ENCODE measurements at places on chromosomes 6 and 20.

GRCh38 chr20:10316582-10316981, 98.0 kb downstream of the SNAP25 start:
- DNase-seq: no peak

GRCh38 chr6:97136626-97137358, 146.2 kb downstream of the MMS22L start:
- DNase-seq: no peak

- no peak for DNase-seq
Measured at GRCh38 chr6:113697632-113698410, 159.3 kb upstream of the MARCKS start.

GRCh38 chr6:36631326-36632011, 37.3 kb downstream of the SRSF3 start:
- no peak for DNase-seq

- no peak for DNase-seq
Measured at GRCh38 chr6:81755551-81755950, 3.1 kb upstream of the TENT5A start.

DNA sequence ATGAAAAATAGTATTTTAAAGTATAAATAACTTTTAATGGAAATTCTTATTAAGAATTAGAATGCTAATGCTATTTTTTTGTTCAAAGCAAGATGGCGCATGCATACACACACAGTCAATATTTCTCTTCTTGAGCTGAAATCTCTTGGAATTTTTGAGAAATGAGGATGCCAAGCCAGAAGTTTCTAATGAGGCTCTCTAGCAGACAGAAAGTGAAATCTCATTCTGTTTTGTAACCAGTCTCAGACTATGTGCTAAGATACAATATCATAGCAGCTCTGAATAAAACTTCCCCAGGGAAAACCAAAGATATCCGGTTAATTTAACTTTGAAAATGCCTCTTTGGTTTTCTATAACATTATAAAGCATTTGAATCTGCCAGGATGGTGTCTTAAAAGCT, 97.2 kb upstream of the HDAC2 start:
- DNase-seq: no peak

- DNase-seq: no peak
Measured at GRCh38 chr6:118683881-118684872, 32.8 kb upstream of the CEP85L start.

DNA sequence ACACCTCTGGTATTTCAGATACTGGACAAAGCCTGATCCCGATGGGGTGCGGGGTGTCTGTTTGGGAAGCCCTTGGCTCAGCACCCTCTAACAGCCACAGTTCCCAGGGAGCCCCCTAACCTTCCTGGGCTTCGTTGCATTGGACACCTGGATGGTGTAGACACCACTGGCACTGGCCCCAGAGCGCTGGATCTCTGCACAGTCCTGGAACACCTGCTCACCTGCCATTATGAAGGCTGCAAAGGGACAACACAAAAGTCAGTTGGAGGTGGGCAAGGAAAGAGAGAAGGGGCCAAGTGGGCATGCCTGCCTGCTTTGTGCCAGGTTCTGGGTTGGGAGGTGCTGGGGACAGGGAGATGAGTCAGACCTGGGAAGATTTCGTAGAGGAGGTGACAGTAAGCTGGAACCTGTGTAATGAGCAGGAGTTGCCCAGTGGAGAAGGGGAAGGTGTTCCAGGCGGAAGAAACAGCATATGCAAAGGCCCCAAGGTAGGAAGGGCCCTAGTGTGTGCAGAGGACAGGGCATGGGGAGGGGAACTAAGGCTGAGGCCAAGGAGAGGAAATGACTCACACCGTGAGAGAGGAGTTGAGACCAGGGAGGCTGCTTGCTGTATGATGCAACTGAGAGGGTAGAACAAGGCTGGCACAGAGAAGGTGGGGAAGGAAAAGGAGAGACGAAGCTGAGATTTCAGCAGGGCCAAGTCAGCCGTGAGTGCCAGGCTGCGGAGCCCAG, 34.9 kb downstream of the ANGPT4 start:
- no peak for DNase-seq

DNA sequence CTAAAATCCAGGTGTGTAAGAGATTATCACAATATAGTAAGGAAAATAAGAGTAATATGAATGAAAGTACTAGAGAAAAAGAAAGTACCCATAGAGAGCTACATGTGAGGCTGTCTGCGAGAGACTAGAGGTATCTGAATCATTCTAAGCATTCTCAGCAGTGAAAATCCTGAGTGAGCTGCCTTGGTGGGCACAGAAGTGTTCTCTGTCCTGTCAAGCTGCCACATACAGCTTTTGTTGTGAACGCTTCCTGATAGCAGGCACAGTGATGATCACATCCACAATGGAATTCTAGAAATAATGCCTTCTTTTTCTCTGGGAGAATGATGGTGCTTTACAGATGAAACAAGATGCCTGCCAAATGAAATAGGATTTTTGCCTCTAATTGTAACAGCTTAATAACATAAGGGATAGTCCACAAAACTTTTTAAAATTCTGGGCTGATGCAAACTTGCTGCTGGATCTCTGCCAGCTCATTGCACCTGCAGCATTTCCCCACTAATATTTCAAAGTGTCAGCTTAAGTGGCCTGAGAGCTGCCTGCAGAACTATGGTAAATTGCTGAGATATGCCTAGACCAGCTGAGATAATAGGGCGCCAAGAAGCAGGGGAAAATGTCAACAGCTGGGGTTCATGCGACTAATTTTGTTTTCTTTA, 620.5 kb downstream of the DOK5 start:
- no peak for DNase-seq

GRCh38 chr6:88895911-88896310, 67.5 kb downstream of the RNGTT start:
- DNase-seq: no peak

DNA sequence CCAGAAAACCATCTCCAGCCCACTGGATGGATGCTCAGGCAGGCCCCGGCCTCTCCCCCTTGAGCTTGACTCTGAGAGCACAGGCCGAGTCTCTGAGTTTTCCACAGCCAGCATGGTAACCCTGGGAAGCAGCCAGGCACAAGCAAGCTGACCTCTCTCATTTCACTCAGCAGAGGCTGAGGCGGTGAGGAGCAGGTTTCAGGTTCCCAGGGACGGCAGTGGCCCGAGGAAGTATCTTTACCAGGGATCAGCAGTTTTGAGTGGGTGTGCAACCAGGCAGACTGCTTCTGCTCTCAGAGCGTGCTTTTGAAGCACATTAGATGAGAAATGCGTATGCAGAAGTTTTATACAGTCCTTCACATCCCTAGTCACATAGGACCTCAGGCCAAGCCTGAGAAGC, 12.6 kb downstream of the HCK start:
- no peak for DNase-seq

DNA sequence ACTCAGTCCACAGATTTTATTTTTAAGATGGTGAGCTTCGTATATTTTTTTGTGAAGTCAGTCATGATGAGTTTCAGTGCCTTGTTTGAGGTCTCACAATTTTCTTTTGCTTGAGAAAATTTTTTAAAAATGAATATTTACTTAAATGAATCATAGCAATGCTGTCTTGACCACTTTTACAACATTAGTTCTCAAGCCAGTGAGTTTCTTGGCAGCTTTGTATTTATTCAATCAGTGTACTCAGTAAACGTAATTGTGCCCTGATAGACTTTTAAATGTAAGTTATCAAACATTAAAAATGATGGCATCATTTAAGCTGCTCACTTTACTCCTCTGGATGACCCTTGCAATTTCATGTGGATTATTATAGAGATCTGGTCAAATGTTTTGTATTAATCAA, 261.4 kb downstream of the KHDC1L start:
- no peak for DNase-seq

- DNase-seq: no peak
Measured at GRCh38 chr6:130482645-130483390, 117.0 kb downstream of the TMEM200A start.

DNA sequence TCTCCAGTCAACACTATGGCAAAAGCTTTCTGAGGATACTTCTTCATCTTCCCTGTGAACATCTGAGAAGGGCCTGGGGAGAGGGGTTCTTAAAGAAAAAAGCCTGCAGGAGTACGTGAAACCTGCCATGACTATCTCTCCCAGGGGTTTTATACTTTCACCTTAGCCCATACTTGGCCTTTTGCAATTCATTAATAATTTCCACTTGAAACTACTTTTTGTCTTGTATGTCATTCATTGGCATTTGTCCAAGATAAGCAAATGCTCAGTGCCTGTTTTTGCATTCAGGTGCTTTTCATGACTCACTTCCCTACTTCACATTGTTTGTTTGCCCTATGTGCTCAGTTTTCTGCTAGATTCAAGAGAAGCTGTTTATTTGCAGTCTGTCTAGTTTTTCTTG, 580.3 kb upstream of the GJE1 start:
- no peak for DNase-seq

GRCh38 chr20:14337400-14338171, at the start of gene FLRT3:
Gene FLRT3, minus strand, starts transcription at chr20:14337612. Its CDS starts 10,106 bp downstream, at chr20:14327506.
- DNase-seq: no peak

DNA sequence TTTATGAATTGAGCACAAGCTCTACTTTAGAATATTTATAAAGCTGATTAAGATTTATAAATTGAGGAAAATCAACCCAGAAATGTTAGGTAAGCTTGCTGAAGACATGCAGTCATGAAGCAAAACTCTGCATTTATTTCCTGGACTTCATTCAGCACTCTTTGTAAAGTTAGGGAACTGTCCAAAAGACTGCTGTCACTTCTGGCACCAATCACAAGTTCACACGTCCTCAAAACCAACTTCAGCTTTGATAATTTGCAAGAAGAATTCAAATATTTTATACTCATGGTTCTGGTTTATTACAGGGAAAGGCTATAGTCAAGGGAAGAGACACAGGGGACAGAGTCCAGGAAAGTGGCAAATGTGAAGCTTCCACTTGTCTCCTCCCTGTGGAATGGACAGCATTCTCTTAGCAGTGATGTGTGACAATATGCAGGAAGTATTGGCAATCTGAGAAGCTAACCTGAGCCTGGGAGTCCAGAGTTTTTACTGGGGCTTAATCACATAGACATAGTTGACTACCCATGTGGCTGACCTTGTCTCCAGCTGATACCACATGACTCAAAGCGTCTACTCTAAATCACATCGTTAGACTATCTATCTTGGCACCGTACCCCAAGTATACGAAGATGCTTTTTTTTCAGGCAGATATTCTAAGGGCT, 85.4 kb downstream of the PPP1R14C start:
- no peak for DNase-seq

DNA sequence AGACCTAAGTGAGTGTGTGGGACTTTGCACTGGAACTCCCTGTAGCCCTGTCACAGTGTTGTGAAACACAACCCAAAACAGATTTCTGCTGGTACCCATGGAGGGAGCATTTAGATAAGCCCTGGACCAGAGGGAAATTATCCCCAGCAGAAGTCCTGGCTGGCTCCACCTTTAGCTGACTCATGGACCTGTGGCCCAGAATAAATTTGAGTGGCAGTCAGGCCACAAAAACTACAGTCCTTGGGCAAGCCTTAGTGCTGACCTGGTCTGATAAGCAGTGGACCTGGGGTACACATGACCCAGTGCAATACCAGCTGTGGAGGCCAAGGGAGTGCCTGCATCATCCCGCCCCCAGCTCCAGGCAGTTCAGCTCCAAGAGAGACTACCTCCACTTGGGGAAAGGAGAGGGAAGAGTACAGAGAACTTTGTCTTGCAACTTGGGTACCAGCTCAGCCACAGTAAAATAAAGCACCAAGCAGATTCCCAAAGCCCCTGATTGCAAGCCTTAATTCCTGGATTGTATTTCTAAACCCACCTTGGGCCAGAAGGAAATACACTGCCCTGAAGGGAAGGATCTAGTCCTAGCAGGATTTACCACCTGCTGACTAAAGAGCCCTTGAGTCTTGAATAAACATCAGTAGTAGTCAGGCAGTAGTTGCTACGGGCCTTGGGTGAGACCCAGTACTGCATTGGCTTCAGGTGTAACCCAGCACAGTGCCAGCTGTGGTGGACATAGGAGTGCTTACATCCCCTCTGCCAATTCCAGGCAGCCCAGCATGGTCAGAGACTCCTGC, 140.4 kb upstream of the COL21A1 start:
- DNase-seq: no peak

DNA sequence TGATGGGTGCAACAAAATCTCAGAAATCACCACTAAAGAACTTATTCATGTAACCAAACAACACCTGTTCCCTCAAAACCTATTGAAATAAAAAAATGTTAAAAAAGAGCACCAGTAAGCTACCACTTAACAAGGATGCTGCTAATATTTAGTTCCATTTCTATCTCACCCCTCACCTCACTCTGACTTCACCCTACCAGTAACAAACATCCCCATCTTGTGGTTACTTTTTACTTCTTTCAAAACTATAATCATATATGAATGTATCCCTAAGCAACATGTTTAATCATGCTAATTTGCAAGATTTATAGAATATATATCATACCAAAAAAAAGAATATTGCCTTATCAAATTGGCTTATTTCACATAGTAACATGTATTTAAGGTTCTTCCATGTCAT, 27.4 kb upstream of the SLC24A3 start:
- no peak for DNase-seq

GRCh38 chr6:97462031-97462430, 179.0 kb upstream of the MMS22L start:
- no peak for DNase-seq

DNA sequence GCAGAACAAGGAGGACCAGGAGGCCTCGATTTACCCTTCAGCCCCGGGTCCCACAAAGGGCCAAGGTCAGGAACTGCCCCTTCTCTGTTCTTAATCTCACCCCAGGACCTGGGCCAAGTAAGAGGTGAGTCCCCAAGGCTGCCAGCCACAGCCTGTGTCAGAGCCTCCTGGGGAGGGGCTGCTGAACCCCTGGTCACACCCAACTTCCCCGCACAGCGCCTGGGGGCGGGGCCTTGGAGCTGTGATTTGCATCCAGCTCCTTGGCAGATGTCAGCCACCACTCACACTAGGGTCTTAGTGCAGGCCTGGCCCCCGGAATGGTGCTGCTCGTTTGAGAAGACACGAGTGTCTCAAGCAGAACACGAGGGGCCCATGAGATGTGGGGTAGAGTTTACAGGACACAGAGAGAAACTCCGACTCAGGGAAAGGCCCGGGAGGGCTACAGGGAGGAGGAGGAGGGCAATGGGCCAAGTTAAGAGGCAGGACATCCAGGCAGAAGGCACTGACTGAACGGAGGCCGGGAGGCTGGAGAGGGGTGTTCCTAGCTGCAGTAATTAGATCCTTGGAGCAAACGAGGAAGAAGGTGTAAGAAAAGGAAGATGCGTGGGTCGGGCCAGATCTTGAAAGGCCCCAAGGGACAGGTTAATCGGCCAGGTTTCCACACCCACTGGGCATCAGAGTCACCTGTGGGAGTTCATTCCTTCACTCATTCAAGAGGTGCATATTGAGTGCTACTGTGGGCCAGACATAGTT, 26.9 kb downstream of the ZBP1 start:
- DNase-seq: no peak

GRCh38 chr6:168920289-168920688, 333.4 kb downstream of the THBS2 start:
- DNase-seq: no peak

DNA sequence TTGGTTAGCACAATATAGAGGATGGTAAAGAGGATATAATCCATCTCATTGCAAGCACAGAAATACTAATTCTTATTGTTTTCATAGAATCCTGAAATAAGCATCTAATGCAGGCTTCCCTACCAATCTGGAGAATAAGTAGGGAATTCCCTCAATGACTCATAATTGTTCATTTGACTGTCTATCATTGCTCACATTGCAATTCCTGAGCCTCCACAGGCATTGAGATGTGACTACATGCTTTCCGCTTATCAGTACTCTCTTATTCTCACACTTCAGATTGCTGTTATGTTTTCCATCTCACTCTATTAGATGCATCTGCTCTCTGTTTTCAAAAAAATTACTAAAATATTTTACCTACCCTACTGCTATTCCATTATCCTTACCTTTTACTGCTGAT, 216.2 kb upstream of the PRSS16 start:
- no peak for DNase-seq

Data from stimulated activated CD4-positive, alpha-beta T cell treated with anti-CD3 and anti-CD28 coated beads, Interleukin-15, amount 100 ng/mL, for 1 hour (primary cell).